Activated CD8-positive, alpha-beta memory T cell treated with anti-CD3 and anti-CD28 coated beads, Interleukin-2, amount 50 U/mL, for 4 hours (primary cell): ENCODE measurements at places on chromosomes 3 and 15.
A peak's percentile ranks its signal among the peaks of the same experiment; 100 is the strongest.

DNA sequence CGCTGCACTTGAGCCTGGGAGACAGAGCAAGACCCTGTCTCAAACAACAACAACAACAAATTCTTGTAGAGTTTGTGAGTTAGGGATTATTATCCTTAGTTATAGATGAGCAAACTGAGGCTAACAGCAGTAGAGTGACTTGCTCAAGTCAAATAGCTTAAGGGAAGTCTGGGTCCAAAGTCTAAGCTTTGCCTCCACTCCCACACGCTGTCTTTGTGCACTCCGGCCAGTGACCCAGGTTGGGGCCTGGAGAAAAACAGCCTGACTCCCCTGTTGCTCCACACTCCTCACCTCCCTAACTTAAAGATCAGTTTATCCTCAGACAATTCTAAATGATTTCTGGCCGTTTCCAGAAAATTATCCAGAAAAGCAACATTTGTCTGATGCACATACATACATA is 9.2 kb upstream of the SIN3A start:
- DNase-seq, result no peak

DNA sequence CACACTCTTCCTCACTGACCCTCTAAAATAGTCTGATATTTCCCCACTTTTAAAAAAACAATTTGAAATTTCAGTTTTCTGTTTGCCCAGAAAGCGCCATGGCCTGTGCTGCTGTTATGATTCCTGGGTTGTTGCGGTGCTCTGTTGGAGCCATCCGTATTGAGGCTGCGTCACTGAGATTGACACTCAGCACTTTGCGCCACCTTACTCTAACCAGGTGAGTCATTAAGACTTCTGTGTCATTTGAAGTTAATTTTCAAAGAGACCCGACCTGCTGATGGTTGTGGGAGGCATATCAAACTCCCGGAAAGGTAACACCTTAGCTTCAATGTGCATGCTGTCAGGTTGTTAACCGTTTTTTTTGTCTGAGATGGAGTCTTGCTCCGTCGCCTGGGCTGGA is 5.8 kb downstream of the OXNAD1 start:
- DNase-seq, result no peak

- DNase-seq, result no peak
Observed at GRCh38 chr3:126553284-126554084, 5.2 kb downstream of the C3orf22 start.

- DNase-seq, result no peak
Observed at GRCh38 chr15:50107591-50108408, 11.2 kb downstream of the ATP8B4 start.

DNA sequence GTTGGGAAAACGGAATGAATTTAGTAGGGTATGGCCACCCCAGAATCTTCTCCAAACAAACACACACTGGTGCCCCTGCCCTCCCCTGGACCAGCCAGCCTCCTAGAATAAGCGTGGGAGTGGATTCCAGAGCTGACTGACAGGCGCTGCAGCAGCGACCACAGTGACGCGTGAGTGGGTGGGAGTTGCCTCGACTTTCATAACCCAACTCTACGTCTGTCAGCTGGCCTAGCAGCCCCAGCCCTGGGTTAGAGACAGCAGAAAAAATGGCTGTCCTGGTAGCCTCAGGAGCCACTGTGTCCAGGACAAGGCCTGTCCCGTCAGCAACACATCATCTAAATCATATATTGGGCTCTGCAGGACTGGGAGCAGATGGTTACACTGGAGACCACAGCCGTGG is 10.0 kb downstream of the PLA2G4B start:
- no peak for DNase-seq

- no peak for DNase-seq
Observed at GRCh38 chr15:79042213-79042928, 48.2 kb downstream of the RASGRF1 start.

DNA sequence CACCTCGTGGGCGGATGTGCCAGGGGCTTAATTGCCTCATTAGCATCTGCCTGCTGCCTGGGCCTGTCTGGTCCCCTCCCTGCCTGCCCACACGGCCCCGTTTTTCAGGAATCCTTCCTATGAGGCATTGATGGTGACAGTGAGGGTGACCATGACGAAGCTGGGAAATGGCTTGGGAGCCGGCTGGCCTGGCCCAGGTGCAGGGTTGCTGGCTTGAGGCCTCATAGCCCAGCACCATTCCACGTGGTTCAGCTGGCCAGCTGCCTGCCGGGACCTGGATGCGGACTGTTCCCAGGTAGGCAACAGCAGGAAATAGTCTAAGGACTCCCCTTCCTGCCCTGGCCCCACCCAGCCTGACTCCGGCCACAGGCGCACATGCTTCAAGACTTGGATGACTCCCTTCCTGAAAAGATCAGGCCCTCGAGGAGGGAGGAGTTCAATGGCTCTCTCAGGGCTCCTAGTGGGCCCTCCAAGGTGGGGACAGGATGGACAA is 8.9 kb upstream of the DUSP7 start:
- DNase-seq, result no peak

GRCh38 chr3:113649174-113649845 is 47.1 kb downstream of the USF3 start:
- no peak for DNase-seq

- DNase-seq, result no peak
Observed at GRCh38 chr3:114362815-114363214, 69.0 kb downstream of the TIGIT start.

GRCh38 chr3:62277450-62277849 is 95.9 kb downstream of the FEZF2 start:
- DNase-seq, result no peak

DNA sequence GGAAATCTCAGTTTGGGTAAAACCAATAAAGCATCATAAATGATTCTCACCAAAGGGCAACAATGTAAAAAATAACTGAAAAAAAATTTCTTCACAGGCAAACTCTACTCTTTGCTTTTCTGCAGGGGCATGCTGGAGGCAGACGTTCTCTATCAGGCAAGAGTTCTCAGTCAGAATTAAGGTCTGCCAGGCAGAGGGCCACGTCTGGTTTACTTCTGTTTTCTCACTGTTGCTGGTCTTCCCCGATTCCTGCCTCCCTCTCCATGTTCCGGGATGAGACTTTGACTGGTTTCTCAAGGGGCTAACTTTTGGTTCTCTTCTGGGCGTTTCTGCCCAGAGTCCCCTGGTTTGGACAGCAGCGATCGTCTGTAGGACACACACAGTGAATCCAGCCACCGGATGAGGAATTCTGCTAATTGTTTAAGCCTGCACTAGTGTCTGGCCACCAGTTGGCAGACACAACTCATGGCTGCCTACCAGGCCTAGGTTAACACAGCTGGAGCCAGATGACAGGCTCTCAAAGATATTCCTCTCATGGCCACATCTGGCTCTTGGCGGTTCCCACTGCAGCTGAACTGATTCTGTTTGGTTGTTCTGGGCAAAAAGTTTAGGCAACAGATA is 273.1 kb downstream of the FOXP1 start:
- DNase-seq, result no peak

DNA sequence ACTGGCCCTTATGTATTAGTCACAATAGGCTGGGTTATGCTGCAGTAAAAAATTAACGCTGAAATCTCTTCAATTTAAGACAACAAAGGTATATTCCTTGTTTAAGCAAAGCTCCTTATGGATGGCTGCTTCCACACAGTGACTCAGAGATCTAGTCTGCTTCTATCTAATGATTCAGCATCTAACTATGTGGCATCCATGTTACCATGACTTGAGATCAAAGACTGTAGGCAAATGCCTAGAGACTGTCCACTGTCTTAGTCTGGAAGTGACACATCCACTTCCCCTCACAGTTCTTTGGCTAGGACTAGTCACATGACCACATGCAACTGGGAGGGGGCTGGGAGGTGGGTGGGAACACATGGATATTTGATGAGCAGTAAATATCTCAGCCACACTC is 61.3 kb upstream of the PSMD6 start:
- DNase-seq, result no peak

DNA sequence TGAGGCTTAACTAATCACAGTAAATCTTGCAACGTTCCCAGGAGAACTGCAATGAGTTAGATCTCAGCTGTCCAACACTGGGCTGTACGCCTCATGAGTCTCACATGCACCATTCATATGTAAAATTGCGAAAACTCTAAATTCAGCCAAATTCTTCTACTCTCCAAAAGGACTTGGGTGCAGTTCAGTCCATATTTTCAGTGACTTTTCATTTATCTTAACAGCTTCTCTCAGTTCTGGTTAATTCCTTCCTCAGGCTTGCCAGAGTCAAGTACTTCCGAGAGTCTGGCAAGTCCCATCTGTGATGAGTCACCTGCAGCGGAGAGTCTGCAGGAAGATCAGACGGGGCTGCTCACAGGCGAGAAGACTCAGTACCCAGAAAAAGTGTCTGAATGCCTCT is 11.5 kb downstream of the CCDC80 start:
- DNase-seq, result no peak

GRCh38 chr15:40098489-40099261 is 10.0 kb downstream of the BMF start:
- DNase-seq, result peak; percentile 69

DNA sequence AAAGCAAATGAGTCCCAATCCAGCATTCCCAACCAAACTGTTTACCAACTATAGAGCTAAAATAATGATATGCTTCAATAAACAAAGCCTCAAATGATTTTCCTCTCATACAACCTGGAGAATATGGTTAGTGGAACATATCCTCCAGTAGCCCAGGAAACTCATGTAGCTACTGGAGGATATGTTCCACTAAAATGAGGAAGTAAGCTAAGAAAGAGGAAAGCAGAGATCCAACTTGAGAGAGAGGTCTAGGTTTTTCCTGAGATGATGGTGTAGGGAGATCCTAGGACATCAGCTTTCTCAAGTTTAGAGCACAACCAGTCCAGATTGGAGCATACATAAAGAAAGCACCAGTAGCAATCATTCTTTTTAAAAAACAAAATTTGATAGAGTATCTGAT is 44.6 kb upstream of the SLC4A7 start:
- no peak for DNase-seq

GRCh38 chr3:50649451-50649931 is 25.2 kb upstream of the DOCK3 start:
- DNase-seq, result no peak

- no peak for DNase-seq
Observed at GRCh38 chr15:56337084-56337725, 28.0 kb upstream of the TEX9 start.

GRCh38 chr15:37016231-37016630 is 84.1 kb downstream of the MEIS2 start:
- DNase-seq, result no peak

DNA sequence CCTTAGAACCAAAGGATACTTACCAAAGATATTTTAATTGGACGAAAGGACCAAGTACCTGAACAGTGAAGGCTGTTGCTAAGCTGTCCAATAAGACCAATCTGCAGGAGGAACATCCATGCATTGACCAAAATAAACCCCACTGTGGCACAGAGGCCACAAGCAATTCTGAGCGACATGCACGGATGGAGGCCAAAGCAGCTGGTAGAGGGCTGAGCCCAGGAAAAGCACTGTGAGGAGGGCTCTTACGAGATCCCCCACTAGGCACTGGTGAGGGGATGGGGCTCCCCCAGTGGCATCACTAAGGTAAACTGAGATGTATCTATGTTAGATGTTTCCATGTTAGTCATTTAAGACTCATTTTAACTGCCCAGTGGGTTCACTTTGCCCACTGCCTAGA is 720.2 kb upstream of the LMCD1 start:
- no peak for DNase-seq

- DNase-seq, result no peak
Observed at GRCh38 chr3:171876680-171877147, 33.6 kb downstream of the TMEM212 start.

DNA sequence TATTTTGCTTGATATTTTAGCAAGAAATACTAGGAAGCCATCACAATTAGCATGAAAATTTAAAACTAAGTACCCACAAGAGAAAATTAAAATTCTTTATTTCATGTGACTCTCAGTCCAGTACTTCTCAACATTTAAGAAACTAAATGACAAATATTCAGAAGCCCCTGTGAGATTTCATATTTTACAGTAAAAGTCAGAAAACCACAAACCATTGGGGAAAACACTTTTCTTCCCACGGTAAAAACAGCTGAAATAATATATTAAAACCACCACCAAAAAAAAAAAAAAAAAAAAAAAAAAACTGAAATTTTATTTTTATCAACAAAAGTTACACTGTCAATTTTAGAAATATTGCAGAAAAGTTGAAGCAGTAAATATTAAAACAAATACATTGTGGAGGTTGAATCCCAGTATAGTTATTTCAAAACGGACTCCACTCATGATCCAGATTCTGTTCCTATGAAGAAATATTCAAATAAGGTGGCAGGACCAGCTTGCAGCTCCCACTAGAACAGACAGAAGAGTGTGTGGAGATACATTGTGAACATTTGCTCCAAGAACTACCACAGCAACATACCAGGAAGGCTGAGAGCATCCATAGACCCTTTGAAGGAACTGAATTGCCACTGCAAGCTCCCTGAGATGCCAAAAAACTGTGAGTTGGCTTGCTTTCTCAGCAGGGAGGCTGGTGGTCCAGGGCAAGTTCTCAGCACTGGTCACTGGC is 308.2 kb downstream of the CTNNB1 start:
- DNase-seq, result no peak

GRCh38 chr3:39933986-39934693 is 124.7 kb downstream of the MYRIP start:
- DNase-seq, result no peak
